ENCODE measurements at places on chromosomes 4 and X.
A peak's percentile ranks its signal among the peaks of the same experiment; 100 is the strongest.

- DNase-seq, result peak; percentile 38
Observed at GRCh38 chrX:123833387-123833786, 26.5 kb upstream of the XIAP start.

DNA sequence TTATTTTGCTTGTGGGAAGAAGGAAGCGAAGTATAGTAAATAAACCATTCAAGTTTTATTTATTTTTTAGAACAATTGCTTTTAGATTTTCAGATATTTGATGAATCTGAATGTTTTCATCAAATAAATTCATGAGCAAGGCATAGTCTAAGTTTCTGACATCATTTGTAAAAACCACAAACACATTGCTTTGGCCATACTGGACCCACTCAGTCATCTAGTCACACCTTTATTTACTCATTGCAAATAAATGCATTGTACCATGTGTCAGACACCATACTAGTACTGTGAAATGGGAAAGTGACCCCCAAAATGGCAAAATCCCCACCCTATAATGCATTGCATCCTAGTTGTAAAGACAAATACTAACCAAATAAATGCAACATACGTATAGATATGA lies 449.1 kb upstream of the SMIM31 start:
- DNase-seq, result no peak

- DNase-seq, result no peak
Observed at GRCh38 chr4:112245383-112245782, 13.8 kb downstream of the AP1AR start.

DNA sequence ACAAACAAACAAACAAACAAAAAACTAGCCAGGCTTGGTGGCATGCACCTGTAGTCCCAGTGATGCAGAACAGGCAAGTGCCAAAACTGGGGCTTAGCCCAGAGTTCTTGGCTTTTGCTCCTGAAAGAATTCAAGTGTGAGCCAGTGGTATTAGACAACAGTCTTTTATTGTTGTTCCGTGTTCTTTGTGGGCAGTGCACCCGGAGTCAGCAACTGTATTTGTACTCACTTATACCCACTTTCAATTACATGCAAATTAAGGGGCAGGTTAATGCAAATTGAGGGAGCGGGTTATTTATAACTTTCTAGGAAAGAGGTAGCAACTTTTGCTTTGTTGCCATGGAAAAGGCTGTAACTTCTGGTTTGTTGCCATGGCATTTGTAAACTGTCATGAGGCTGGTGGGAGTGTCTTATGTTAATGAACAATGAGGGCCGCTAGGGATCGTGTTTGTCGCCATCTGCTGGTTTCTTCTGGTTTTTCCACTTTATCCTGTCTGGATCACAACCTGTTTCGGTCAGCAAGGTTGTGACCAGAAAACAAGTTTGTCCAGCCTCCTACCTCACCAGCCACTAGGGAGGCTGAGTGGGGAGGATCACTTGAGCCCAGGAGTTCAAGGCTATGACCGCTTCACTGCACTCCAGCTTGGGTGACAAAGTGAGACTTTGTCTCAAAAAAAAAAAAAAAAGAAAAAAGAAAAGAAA lies 88.8 kb upstream of the ESX1 start:
- peak; percentile 67 for DNase-seq

DNA sequence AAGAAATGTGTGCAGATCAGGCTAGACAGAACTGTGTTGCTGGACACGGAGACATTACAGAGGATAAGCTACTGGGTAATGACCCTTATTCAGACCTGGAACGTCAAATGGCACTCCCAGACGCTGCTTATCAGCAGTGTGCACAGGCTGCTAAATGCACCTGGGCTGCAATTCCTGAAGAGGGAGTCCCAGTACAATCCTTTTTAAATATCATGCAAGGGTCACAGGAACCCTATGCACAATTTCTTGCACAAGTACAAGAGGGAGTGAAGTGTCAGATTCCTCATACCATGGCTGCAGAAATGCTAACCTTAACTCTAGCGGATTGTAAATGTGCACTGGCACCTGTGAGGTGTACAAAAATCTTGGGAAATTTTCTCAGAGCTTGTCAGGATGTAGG lies 16.9 kb downstream of the SPIN2B start:
- DNase-seq, result no peak

GRCh38 chr4:85761803-85762528 lies 287.0 kb downstream of the ARHGAP24 start:
- DNase-seq, result no peak

DNA sequence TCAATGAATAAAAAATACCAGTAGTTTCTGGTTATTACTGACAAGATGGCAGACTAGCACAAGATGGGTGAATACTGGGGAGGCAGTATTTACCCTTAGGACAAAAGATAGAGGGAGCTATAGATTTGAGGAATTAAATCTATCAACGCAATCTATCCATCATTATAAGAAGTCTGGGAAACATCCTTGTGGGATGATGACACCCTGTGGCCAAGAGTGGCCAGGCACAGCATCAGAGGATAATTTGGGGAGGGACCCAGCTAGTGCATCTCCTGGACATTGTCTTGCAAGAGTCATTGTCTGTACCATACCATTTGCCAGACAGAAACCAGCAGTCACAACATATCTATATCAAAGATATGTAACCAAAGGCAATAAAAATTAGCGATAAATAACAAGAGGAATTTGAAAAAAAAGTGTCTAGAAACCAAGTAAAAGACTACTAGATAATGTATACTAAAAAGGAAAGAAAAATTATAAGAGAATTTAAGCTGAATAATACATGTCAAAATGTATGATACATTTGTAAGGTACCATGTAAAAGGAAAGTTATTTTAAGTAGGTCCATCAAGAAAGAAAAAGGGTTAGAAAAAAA lies 22.9 kb downstream of the KCTD8 start:
- no peak for DNase-seq

DNA sequence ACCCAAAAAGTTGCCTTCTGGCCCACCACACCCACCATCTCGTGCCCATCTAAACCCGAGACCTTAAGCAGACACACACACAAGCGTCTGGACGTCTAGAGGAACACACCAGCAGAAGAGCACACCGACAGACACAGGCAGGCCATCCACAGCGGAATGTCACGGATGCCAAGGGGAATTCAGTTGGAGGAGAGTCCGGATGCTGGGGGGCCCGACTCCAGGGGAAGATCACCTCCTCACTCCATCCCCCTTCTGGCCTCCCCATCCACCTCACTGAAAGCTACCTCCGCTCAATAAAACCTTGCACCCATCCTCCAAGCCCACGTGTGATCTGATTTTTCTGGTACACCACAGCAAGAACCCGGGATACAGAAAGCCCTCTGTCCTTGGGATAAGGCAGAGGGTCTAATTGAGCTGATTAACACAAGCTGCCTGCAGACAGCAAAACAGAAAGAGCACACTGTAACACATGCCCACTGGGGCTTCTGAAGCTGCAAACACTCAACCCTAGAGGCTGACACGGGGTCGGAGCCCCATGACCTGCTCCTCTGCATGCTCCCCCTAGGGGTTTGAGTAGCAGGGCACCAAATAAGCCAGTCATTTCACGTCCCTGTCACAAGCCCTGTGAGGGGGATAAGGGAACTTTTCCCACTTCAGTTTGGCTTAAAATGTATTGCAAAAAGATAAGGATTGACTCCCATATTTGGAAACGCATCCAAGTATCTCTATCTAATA lies 339.6 kb upstream of the PCDH10 start:
- no peak for DNase-seq

- DNase-seq, result no peak
Observed at GRCh38 chr4:37988670-37989069, 28.5 kb downstream of the PTTG2 start.

GRCh38 chrX:39826813-39827543 lies 270.8 kb downstream of the BCOR start:
- DNase-seq, result no peak

DNA sequence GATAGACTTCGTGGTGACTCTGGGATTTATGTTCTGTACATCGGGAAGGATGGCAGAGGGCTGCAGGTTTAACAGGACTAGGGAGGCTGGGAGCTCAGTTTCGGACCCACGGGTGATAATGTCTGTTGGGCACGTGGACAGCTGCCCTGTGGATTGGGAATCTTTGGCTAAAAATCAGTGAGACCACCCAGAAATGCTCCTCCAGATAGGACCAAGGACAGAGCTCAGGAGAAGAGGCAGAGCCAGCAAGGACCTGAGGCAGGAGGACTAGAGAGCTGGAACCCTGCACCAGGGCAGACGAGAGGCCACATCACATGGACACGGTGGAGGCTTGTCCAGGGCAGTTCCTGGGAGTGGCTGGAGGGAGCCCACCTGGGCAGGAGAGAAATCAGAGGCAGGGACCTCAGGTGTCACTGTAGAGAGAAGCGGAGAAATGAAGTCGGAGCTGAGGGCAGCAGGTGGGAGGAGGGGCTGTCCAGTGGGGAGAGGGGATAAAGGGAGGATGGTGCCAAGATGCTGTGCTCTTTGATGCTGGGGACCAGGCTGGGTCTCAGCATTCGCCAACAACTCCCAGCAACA lies 79.2 kb downstream of the CPZ start:
- no peak for DNase-seq

- DNase-seq, result peak; percentile 53
Observed at GRCh38 chr4:88219099-88219498, 60.7 kb upstream of the ABCG2 start.

DNA sequence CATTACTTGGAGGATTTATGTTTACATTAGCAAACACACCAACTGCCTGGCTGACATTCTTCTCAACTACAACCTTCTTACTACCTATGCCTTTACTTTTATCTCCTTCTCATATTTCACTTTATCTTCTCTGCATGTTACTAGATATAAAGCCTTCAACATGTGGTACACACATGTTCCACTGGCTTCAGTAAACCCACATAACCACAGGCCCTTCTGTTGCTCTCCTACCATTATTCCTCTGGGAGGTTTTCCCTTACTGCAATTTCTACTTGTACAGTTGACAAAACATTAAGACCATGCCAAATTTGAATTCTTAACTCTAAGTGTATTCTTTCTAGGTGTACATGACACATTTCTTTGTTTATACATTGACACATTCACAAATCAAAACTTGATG lies 133.1 kb downstream of the ARAP2 start:
- peak; percentile 32 for DNase-seq

- DNase-seq, result no peak
Observed at GRCh38 chr4:41485041-41485440, 52.9 kb upstream of the LIMCH1 start.

DNA sequence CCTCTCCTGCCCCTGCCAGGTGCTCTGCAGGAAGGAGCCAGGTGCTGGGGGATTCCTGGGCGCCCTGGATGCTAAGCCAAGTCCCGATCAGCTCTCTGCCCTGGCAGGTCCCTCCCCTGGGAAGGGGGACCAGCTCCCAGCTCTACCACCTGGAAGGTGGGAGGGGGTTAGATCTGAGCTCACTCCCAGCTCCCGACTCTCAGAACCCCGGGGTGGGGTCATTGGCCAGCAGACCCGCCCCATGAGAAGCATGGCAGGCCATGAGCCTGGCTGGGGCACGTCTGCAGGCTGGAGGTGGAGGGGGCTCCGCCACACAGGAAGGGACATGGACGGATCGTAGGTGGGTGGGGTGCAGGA lies 83.4 kb upstream of the NKX1-1 start:
- DNase-seq, result no peak
